Peyer's patch (tissue), 4 donors: ENCODE measurements at places on chromosomes 11 and 22. TPM values are rescaled to one million over a fixed set of nuclear protein-coding genes. Genes with fewer than 3 reads are reported as not detected.

DNA sequence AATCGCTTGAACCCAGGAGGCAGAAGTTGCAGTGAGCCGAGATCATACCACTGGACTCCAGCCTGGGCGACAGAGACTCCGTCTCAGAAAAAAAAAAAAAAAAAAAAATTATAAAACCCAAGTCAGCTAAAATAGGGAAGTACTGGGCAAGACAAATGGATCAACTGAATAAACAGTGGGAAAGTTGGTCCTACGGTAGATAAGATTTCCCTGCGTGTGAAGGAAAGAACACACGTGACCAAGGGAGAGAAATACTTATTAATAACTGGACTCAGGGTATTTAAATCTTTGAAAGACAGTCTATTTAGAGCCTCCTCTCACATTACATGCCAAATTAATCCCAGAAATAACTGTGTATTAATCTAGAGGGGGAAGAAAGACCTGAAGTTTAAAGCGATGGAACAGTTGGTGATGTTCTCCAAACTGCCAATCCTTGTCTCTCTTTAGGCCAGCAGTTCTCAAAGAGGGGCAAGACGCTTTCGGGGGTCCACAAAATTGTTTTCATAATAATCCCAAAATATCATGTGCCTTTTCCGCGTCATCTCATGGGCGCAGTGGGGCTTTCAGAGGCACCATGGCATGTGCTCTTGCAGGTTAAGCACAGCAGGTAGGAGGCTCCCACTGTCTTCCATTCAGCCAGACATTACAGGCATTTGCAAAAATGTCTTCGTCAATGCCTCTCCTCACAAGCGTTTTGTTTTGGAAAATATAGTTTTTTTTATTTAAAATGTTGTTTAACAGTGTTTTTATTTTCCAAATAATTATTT, 6.6 kb downstream of the RTL6 start:
- no peaks in the 10 kb centered on the region for H3K27me3 ChIP-seq
- H3K4me1 ChIP-seq: no peaks in the 10 kb centered on the region
- no peak overlapping the region for H3K27ac ChIP-seq
- no peaks in the 10 kb centered on the region for H3K36me3 ChIP-seq
- DNase-seq: no peak
- H3K4me3 ChIP-seq: no peak overlapping the region

DNA sequence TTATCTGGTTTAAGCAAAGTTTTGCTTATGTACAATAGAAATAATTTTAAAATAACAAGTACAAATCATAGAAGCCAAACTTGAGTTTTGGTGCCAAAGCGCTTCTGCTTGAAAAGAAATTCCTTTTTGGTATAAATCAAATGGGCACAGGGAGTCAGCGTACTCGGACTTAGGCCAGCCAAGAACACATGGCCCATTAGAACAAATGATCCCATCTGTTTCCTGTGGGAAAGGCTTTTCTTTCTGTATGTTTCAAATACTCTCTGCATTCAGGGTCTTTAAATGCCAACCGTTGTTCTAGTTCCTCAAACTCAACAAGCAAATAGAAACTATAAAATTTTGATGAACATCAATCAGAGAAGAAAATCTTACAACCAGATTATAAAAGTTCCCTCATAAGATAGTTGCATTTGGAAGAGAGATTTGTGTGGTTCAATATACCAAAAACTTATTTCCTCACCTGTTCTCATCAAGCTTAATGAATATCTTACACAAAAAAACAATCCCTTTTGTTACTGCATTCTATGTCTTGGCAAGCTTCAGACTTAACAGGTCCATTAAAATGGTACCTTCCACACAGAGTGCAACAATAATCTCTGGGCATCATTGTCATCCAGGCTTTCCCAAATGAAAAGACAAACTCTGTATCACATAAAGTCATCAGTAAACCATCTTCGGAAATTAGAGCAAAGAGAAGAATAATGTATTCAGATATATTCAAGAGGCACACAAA, 739.8 kb upstream of the API5 start:
- H3K4me3 ChIP-seq: no peak overlapping the region
- H3K27me3 ChIP-seq: no peaks in the 10 kb centered on the region
- no peak for DNase-seq
- H3K4me1 ChIP-seq: no peaks in the 10 kb centered on the region

Gene CSF2RB
- total RNA-seq: 2.1 TPM

Gene KCNK7
- not detected for total RNA-seq
